ENCODE measurements at places on chromosomes 7 and 10. TPM values are rescaled to one million over a fixed set of nuclear protein-coding genes. Genes with fewer than 3 reads are reported as not detected.
A peak's percentile ranks its signal among the peaks of the same experiment; 100 is the strongest.

GRCh38 chr10:52351914-52352330 lies 37.8 kb downstream of the DKK1 start:
- no peak for DNase-seq

DNA sequence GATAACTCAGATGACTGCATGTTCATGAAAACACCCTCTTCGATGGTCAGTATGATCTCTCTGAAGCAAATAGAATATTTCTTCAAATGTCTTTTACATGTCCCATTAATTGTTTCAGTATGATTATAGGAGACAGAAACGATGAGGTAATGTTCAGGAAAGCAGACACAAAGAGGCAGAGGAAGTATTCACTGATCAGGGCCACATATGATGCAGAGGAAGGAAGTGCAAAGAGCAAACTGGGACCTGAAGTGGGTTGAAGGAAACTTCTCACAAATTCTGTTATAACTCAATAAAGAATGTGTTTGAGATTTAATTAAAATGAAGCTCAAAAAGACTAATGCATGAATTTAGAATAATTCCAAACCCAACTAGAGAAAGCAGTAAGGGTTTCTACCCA lies 70.5 kb downstream of the TES start:
- DNase-seq = no peak

- no peak for DNase-seq
Measured at GRCh38 chr7:123747620-123748141, 1.1 kb downstream of the WASL start.

DNA sequence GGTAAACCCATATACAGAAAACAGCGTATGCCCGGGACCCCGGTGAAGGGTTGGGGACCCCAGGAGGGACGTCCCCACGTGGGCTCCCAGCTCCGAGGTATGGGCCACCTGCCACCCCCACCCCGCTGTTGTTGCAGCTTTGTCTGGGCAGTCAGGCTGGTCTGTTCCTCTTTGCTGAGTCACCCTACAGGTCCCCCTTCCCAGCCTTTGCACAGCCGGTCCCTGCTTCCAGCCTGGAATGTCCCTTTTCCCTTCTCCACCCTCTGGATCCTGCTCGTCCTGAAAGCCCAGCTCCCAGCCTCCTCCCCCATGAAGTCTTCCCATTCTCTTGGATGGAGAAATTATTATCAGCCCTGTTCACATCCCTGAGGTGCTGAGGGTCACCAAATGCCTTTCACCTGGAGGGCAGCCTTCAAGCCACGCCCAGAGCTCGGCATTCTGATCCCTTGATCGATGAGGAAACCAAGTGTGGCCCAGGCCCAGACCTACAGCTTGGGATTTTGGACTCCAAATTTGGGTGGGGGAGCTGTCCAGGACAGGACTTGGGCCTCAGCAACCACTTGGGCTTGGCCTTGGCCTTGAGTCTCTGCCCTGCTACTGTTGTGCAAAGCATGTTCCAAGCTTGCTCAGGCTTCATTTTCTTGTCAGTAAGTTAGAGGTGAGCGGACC lies 2.6 kb downstream of the CLDN4 start:
- DNase-seq = no peak

DNA sequence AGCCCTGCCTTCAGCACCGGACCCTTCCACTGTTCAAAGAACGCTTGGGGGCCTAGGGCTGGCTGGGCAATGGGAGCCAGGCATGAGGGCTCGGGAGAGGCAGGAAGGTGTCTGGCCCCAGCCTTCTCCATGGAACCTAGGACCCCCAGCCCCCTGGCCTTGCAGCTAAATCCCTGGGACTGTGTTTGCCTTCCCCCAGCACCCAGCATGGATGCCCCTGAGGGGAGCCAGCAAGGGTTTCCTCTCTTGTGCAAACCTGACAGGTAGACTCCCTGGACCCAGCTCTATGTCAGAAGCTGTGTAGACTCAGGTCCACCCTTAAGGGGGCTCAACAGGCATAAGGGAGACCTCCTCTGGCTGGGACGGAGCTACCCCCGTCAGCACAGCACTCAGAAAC lies 288.0 kb downstream of the GRID1 start:
- DNase-seq = no peak

GRCh38 chr10:103574097-103575061 lies 80.9 kb downstream of the NEURL1 start:
- no peak for DNase-seq

- DNase-seq = no peak
Measured at GRCh38 chr10:122543676-122544445, 16.7 kb upstream of the DMBT1 start.

GRCh38 chr10:28947171-28947570 lies 269.9 kb downstream of the BAMBI start:
- no peak for DNase-seq

DNA sequence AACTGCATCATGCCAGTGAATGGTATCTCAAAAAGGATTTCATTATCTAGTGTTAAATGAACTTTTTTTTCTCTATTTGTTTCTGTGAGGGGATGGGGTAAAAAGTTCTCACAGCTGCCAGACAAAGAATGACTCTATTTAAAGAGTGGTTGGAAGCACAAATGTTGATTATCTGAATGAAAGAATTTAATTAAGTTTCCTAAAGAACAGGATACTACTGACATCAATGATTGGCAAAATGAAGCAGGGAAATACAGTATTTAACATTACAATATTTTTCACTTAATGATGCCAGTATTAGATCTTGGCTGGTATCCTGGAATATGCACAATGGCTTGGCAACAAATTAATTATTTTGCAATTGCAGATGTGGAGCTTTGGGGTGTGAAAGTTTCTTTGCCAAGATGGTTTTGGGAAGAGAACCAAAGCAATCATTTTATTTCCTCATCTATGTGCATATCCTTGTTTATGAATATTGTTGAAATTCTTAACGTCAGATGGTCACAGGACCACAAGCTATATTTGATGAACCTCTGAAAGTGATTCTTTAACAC lies 336.8 kb downstream of the ARL4A start:
- DNase-seq = no peak

DNA sequence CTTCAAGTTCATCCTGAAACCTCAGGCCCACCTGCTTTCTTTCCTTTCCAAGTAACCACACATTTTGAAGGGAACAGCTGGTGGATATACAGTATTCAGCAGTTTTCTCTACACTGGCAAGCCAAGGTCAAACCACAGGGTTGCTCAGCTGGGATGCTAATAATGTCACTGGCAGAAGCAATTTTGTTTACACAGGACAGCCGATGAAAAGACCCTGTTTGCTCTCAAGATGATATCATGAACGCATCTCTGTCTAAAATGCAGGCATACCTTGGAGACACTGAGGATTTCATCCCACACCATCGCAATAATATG lies 186.2 kb downstream of the USP6NL start:
- DNase-seq = no peak

- DNase-seq = no peak
Measured at GRCh38 chr10:9416331-9416730, 1361.8 kb downstream of the GATA3 start.

DNA sequence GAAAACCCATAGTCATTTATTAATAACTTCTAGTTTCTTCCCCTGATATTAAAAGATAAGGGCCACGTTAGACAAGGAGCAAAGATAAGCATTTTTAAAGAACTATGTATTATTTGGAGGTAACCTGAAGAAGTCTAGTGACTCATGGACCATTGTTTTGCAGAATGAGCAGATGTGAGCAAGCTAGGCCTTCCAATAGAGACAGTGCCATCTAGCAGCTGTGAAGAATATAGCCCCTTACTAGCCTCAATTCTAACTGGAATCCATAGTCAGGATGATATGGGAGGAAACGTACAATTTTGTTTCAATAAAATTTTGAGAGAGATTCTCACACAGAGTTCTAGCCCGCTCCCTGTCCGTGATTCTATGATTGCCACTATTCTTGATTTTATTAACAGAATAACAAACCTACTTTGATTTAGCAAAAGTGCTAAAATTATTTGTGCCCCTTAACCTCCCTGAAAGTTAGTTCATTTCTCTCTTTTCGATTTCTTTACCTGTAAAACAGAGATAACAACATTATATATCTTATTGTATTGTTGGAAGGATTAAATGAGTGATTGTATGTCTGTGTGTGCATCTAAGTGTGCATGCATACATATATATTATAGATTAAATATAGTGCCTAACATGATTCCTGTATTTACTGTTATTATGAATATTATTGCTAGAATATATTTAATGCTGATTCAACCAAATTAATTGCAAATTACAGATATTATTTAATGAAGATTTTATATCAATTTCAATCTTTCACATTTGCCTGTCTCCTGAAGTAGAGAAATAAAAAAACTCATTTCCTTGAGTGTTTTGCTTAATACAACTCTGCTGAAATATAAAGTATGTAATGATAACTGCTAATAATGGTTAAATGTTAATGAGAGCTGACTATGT lies 22.7 kb downstream of the FAM237B start:
- DNase-seq = no peak

DNA sequence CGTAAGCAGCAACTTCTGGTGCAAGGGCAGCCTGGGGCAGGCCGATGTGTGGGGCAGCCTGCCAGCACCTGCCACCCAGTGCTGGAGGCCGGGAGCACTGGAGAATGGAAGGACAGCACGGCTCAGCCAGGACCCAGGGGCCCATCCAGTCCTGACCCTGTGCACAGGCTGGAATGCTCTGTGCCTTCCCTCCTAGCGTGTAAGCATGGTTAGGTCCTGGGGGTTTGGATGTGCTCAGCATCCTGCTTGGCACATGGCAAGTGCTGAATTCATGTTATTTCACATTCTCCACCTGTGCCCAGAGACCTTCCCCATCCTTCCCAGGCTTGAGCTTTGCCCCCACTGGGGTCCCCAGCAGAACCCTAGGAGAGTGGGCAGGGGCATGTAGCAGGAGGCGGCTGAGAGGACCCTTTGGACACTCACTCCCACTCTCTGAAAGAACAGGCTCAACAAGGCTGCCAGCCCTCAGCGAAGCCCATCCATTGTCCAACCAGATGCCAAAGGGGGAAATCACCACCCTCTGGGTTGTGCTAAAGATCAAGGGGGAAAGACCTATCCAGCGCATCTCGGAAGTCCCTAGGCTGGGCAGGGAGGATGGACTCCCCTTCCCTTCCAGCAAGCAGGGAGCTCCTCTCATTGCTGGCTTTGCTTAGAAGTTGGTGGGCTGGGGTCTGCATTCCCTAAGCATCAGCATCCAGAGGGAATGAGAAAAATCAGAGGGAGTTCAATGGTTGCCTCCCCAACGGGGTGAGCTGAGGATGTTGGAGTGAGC lies 29.7 kb downstream of the ANXA8 start:
- DNase-seq = no peak

- no peak for DNase-seq
Measured at GRCh38 chr10:104128214-104128613, 6.2 kb downstream of the SFR1 start.

- no peak for DNase-seq
Measured at GRCh38 chr10:73593110-73593509, 2.0 kb upstream of the USP54 start.

- peak; percentile 13 for DNase-seq
Measured at GRCh38 chr7:139034855-139035585, 822 bp downstream of the ZC3HAV1L start.

DNA sequence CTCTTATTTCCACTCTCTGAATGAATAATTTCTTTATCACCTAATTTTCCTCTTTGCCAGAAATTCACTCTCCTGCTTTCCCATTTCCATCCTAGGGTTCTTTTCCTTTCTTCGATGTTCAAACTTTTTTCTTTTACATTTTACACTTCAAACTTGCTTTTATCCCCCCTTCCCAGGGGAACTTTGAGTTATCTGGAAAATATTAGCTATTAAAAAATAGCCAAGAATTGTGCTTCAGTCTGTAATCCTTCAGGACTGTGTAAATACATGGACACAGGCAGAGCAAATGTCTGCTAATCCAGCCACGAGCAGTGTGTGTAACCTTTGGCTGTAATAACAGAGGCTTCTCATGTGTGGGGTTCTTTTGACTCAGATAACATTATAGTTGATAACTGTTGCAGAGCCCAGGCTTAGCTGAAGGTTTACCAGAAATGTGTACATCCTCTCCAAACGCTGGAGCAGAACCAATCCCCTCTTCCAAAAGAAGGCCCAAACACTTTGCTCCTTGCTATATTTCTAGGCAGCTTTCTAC lies 4.6 kb downstream of the ASB4 start:
- no peak for DNase-seq

- no peak for DNase-seq
Measured at GRCh38 chr10:125146791-125147579, 13.4 kb downstream of the CTBP2 start.

GRCh38 chr7:156783864-156784263 lies 109.1 kb downstream of the LMBR1 start:
- DNase-seq = no peak

GRCh38 chr7:7347045-7347444 lies 164.7 kb downstream of the C1GALT1 start:
- DNase-seq = no peak

DNA sequence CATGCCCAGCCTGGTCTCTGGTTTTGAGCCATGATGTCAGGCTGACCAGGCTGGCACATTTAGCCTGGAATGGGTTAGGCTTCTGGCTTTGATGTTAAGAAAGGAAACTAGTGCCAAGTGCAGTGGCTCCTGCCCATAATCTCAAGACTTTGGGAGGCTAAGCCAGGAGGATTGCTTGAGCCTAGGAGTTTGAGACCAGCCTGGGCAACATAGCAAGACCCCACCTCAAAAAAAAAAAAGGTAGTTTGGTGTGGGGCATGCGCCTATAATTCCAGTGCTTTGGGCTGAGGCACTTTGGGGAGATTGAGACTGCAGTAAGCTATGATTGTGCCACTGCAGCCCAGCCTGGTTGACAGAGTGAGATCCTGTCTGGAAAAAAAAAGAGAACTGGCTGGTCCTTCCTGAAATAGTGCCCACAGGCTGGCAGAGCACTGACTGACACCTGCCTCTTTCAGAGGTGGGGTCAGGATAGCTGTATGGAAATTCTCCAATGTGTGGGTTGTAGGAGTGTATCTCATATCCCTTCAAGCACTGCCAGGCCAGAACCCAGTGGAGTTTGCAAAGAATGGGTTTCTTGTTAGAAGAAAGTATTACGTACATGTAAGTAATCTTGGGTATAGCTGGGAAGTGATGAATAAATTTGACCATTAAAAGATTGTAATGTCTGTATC lies 61.3 kb downstream of the KAT6B start:
- no peak for DNase-seq

GRCh38 chr7:83150310-83150709 lies 12.4 kb downstream of the PCLO start:
- DNase-seq = no peak

Gene ADRA2A
- not detected for total RNA-seq

Gene CCDC3
- total RNA-seq = not detected

Gene MINDY4
- 1.8 TPM for total RNA-seq

Gene PLEKHS1
- 0.13 TPM for total RNA-seq

Gene TAS2R4
- 0.50 TPM for total RNA-seq

Gene LRIT2
- total RNA-seq = not detected

Gene CALCR
- not detected for total RNA-seq

Gene ADK
- 34.7 TPM for total RNA-seq

Gene LRRC17
- total RNA-seq = not detected

Gene UNCX
- total RNA-seq = not detected

Gene C7orf57
- 0.29 TPM for total RNA-seq

Gene C10orf88
- total RNA-seq = 5.7 TPM

Measured in T-helper 17 cell (primary cell).